Inflammatory macrophage treated with lipopolysaccharide for 4 hours (primary cell): ENCODE measurements at places on chromosomes 16 and 17.

DNA sequence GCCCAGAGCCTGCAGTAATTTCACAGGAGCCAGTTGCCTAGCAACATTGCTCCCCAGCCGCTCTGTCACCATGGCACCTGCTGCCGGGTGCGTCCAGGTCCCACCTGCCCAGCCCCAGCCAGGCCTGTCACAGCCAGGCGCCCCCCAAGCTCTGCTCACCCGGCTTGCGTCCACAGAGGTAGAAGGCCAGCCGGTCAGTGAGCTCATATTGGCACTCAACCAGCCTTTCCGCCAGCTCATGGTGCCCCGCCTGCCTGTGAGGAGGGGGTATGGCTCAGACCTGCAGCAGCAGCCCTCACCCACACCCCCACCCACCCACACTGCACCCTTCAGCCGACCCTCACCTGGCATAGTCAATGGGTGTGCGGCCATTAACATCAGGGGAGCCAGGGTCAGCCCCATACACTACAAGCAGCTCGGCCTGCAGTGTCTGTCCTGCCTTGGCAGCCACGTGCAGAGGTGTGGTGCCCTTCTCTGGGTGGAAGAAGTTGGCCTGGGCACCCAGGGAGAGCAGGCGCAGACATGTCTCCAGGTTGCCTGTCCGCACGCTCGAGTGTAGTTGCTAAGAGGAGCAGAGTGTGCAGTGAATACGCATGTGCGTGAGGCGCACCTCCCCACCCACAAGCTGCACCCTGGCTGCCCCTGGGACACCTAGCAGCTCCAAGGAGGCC is 7.7 kb downstream of the GIT1 start:
- no peak for DNase-seq

DNA sequence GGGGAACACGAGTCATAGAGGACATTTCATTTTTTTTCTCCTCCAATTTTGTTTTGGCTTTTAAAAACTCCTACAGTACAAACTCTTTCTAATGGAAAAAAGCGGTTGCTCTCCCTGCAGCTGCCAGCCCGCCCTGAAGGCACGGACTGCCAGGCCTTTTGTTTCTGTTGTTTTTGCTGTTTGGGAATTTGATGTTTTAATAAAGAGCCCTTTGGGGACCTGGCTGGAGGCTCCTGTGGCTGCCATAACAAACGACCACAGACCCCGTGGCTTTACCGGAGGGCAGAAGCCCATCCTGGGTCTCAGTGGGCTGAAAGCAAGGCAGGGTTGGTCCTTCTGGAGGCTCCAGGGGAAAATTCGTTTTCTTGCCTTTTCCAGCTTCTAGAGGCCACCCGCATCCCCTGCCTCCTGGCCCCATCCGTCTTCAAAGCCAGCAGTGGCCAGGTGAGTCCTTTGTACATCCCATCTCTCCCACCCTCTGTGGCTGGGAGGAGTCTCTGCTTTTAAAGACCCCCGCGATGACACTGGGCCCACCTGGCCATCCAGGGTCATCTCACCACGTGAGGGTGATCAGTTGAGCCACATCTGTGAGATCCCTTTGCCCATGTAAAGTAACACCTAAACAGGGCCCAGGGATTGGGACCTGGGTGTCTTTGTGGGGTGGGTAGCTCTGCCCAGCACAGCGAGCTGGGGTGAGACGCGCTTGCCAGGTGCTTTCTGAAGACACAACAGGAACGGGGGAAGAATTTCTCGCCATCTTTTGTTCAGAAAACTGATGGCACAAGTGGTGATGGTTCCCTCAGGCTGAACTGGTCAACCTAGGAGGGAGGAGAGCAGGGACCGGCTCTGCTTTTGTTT is 113.9 kb downstream of the BANP start:
- no peak for DNase-seq

DNA sequence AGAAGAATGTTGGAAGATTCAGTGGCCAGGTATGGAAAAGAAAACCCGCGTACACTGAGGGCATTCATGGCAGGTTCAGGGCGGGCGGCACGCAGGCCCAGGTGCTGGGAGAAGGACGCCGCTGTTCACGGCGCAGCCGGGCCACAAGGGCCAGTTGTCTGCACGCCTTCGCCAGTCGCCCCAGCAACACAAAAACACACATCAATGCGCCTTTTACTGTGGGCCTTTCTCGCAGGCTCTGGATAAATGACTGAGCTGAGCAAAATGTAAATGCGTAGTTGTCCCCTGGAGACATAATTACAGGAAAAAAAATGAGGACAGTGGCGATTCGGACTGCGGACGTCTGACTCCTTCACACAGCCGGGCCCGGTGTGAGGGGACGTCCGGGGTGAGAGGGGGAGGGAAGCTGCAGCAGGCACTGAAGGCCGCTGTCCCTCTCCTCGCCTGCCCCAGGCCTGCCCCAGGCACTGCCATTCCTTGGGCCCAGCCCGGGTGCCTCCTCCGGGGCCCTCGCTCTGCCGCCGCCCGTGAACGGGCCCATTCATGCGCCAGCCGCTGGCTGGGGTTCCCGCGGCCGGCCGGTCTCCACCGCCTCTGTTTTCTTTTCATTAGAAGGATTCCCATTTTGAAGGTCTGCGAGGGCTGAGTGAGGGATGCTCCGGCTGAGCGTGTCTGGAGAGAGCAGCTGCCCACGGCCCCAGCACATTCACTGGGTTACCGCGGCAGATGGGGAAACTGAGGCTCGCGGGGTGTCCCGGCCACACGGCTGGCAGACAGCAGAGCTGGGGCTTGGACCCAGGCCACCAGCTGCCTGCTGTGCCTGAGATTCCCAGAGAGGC is 6.5 kb upstream of the ZNF469 start:
- DNase-seq = no peak

GRCh38 chr16:75868636-75869632 is 142.6 kb upstream of the CPHXL start:
- DNase-seq = no peak

DNA sequence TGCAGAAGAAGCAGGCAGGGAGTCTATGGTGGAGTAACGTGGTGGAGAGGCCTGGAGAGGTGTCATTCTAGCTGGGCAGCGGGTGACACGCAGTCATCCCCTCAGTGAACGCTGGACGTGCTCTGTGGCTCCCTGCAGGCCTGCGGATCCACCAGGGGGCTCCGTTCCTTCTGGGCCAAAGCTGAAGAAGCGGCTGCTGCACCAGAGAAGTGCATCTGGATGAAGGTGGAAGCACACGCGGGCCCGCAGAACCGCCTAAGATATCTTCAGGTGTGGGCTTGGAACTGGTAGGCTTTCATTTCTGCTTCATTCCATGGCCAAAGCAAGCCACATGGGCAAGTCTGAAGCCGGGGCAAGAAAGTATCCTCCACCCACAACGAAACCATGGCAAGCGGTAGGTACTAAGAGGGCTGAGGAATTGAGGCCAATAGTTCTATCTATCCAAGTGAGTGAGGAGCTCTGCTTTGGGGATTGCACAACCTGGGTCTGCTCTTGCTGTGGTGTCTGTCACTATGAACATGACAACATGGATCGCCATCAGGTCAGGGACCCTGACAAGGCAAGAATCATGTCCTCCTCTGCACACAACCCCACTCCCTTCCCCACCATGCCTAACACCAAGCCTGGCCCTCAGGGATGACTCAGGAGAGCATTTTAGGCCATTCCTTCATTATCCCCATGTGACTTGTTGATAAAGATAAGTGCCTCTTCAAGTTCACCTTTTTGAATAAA is 78.9 kb upstream of the FBXO47 start:
- DNase-seq = no peak

- no peak for DNase-seq
These were observed 26.3 kb upstream of the CBX4 start for GRCh38 chr17:79865351-79866210.

GRCh38 chr16:84808826-84809225 is 11.0 kb upstream of the CRISPLD2 start:
- DNase-seq = peak; percentile 91

GRCh38 chr17:50629902-50630301 is 4.8 kb upstream of the ABCC3 start:
- DNase-seq = no peak

- DNase-seq = no peak
These were observed 105.7 kb upstream of the RCVRN start for GRCh38 chr17:10010752-10011151.

GRCh38 chr17:3007651-3008121 is 55.7 kb downstream of the OR1D5 start:
- DNase-seq = no peak

GRCh38 chr17:83054518-83055125 is 24.8 kb upstream of the METRNL start:
- no peak for DNase-seq

DNA sequence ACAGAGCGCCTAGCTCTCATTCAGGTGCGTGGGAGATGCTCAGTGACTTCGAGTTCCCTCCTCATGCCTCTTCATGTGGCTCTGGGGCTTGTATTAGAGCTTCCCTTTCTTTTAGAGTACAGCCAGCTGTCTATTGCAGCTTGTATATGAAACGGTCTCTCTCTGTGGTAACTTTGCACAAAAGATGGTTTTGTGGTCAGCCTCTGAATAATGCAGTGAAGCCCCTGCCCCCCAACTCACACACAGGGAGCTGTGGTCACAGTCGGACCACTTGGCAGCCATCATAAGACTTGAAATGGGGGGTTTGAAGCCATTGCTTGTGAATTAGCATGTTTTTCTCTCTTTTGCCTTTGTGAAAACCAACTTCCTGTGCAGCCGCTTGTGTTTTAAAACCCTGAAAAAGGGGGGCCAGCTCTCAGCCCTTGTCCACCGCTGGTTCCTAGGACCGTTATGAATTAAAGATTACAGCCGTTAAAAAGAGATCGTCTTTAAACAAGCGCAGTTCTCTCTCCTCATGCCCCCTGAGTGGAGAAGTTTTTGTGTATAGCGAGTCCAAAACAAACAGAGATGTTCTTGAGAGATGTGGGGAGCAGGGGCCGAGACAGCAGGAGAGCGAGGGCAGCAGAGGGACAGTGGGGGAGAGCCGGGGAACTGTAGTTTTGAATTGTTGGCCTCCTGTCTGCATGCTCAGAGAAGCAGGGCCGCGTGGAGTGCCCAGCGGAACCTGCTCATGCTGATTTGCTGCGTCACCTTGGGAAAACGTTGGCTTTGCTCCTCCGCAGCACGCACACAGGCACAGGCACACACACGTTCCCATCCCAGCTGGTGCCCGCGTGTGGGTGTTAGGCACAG is 199.0 kb downstream of the MSI2 start:
- peak; percentile 57 for DNase-seq

DNA sequence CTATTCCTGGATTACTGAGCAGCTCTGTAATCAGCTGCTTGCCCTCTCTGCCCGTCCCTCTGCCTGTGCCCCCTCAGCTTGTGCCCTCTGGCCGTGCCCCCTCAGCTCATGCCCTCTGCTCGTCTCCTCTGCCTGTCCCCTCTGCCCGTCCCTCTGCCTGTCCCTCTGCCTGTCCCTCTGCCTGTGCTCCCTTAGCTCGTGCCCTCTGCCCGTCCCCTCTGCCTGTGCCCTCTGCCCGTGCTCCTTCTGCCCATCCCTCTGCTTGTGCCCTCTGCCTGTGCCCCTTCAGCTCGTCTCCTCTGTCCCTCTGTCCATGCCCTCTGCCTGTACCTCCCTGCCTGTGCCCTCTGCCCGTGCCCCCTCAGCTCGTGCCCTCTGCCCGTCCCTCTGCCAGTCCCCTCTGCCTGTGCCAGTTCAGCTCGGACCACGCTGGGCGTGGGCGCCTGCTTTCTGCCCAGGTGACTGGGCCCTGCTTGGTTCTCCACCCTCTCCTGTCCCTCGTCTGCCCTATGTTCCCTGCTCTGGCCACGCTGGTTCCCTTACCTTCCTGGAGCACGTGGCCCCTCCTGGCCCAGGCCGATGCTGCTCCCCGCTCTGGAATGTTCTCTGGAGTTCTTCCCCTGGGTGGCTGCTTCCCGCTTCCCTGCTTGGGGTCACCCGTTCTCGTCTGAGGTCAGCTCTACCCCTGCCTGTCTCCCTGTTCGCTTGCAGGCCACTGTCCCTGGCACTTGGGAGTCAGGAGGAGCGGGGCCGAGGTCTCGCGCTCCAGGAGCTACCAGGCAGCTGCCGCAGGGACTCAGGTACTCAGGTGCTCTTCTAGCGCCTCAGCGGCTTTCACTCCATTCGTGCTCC is 63.9 kb downstream of the BANP start:
- DNase-seq = no peak

DNA sequence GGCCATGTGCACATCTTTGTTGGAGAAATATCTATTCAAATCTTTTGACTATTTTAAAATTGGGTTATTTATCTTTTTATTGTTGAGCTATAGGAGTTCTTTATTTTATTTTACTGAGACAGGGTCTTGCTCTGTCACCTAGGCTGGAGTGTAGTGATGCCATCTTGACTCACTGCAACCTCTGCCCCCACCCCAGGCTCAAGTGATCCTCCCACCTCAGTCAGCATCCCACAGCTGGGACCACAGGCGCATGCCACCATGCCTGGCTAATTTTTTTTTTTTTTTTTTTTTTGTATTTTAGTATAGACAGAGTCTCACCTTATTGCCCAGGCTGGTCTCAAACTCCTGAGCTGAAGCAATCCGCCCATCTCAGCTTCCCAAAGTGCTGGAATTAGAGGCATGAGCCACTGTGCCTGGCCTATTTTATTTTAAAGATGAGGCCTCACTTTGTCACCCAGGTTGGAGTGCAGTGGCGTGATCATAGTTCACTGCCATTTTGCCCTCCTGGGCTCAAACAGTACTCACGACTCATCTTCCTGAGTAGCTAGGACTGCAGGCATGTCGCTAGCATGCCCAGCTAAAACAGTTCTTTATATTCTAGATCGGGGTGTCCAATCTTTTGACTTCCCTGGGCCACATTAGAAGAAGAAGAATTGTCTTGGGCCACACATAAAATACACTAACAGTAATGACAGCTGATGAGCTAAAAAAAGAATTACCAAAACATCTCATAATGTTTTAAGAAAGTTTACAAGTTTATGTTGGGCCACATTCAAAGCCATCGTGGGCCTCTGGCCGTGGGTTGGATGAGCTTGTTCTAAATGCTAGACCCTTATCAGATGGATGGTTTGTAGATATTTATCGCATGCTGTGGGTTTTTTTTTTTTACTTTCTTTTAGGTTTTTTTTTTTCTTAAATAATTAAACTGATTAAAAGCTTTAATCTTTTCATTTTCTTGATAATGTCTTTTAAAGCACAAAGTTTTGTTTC is 13.7 kb downstream of the TENT4B start:
- no peak for DNase-seq
